ENCODE measurements at places on chromosomes 2 and 18.

DNA sequence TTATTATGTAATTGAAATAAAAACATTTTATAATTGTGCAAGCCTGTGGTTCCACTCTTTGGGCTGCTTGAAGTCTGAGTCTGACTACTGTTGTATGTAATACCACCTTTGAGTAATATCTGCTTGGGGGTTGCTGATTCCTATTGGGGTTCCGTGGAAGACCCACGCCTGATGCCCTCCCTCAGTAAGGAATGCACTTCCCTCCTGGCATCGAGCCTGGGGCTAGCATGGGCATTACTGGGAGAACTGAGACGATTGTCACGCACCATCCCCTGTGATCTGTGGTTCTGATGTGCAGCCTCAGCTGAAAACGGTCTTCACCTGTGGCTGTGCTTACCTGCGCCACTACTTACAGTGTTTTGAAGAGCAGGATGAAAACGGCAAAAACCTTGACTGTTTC, 32.7 kb upstream of the RBM44 start:
- no peak for DNase-seq

- no peak for DNase-seq
Measured at GRCh38 chr18:4450065-4450658, 4.9 kb downstream of the DLGAP1 start.

DNA sequence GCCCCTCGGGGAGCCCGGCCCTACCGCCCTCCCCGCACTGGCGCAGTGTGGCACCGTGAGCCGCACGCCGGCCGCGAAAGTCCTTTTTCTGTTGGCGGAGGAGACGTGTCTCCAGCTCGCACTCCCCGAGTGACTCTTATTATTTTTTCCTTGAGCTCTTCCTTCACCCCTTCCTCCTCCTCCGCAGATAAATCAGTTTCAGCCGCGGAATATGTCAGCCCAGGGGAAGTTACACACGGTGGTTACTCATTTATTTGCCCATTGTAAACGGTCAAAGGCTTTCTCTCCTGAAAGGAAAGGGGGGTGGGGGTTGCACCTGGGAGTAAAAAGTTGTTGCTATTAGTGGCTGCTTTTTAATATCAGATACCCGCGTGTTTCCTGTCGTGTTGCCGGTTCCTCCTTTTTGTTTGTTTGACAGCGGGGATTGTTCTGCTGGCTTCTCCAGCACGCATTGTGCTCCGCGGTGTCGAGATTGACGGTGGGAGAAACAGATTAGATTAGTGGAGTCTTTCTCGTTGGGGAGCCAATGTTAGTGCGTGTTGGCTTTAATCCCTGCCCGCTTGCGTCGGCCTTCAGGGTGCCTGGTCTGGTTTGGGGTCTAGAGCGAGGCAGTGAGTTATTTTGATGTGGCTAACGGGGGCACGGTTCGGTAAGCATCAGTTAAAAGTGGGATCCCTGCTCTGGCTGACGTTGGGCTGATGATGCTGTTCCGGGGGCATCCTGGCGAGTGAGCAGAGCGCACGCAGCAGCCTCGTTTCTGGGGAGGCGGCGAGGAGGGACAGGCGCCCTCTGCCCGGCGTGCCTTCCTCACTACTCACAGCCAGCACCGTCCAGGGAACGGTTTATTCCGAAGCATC, 1.6 kb downstream of the CRIM1 start:
- no peak for DNase-seq

DNA sequence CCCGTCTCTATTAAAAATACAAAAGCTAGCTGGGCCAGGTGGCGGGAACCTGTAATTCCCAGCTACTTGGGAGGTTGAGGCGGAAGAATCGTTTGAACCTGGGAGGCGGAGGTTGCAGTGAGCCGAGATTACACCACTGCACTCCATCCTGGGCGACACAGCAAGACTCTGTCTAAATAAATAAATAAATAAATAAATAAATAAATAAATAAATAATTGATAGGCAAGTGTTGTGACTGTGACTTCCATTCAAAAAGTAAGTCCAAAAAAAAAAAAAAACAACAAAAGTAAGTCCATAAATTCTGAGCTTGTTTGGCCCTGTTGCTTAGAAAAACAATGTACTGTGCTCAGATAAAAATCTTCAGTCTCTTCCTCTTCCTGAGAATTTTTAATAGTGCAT, 2.2 kb downstream of the STON1 start:
- no peak for DNase-seq

DNA sequence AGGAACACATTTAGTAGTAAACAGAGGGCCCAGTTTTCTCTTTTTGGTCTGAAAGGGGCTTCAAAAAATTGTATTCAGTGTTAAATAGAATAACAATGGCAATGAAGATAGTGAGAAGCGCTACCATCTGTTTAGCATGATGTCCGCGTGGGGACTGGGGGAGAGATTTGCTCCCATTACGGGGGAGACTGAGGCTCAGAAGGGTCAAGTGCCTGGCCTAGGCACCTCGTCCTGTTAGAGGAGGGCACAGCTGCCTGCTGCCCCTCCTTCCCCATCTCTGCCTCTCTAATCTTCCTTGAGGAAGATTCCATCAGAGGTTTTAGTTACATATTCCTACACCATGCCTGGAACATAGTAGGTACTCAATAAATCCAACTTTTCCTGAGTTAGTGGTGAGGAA, 10.1 kb upstream of the TMEM185B start:
- no peak for DNase-seq

GRCh38 chr2:200193791-200194190, 112.7 kb upstream of the SPATS2L start:
- no peak for DNase-seq

DNA sequence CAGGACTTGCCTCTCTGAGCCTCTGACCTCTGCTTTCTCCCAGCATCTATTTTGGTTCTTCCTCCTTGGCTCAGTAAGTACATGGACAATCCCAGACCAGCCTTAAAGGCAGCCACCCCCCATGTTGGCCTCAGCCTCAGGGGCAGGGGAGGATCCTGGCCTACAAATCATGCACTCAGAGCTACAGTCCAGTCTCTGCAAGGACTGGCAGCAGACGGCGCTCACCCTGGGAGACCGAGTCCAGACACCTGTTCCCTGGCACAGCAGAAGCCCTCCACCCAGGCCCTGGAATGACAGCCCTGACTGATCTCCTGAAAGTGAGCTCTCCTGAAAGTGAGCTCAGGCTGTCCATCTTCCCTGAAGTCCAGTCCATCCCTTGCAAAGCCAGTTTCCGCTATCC, 25.7 kb upstream of the PTPN4 start:
- no peak for DNase-seq

DNA sequence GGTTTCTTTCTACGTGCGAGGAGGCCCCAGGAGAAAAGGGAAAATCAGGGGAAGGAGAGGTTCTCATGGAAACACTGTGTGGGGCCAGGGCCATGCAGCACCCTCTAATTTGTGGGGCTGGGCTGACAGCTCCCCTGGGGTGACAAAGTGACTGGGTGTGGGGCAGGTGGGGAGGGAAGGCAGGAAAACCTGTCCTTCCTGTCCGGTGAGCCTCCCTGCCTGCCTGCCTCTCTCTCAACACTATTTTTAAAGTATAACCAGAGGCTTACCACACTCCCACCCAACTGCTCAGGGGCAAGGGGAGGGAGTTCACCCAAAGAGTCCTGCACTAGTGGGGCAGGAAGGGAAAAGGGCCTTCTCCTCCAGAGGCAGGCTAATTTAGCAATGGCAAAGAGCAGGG, 10.5 kb upstream of the EPAS1 start:
- no peak for DNase-seq

DNA sequence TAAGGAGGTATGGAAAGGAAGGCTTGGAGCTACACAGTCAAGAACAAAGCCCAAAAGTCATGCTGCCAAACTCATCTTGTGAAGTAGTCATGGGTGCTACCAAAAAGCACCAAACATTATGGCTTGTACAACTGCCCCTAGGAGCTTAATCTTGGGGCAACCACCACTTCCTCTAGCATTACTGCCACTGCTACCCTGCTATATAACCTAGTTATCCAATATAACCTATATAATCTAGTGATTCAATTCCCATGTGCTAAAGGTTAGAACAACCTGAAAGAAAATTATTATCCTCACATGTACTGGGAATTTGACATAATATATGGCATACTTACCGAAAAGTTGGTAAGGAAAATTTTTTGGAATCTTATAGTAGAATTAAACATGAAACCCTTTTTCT, 102.6 kb upstream of the RBBP8 start:
- no peak for DNase-seq

DNA sequence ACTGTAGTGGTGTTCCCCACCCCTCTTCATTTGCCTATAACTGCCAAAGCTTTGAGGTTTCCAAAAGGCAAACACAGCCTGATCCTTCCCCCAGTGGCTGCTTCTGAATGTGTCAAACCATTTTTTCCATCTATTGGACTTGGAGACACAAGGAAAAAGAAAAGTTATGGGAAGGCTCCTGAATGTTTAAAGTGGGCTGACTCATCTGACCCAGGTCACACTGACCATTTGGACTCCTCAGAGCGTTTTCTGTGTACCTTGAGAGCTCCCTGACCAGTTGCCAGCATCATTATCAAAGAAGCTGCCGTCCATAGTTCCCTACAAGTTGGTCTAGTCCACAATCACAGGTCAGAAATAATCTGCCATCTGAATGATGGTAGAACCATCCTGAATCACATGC, 123.4 kb upstream of the COL3A1 start:
- no peak for DNase-seq

GRCh38 chr18:54830260-54830659, 2.0 kb downstream of the RAB27B start:
- no peak for DNase-seq

GRCh38 chr2:68693951-68694350, 40.7 kb upstream of the ARHGAP25 start:
- no peak for DNase-seq

- no peak for DNase-seq
Measured at GRCh38 chr18:64966667-64967066, 784.1 kb upstream of the CDH7 start.

- DNase-seq: no peak
Measured at GRCh38 chr18:27778441-27778840, 398.5 kb downstream of the CDH2 start.

- no peak for DNase-seq
Measured at GRCh38 chr2:122055521-122055931, 300.1 kb downstream of the TSN start.

GRCh38 chr2:6922201-6922656, 5.0 kb downstream of the RNF144A start:
- DNase-seq: no peak

DNA sequence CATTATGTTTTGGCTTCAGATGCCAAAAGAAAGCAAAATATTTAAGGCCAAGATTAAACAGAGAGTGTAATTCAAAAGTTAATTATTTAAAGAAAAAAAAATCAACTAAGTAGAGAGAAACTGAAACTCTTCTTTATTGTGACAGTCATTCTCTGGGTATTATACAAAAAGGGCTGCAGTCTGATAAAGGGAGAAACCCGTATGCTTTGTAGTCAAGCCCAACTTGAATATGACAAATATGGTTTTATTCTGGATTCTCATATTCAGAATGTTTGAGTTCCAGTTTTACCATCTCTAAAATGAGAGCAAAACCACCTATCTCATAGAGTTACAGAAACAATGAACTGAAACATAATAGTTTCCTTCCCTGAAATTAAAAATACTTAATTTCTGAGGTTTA, 8.2 kb downstream of the CDH2 start:
- DNase-seq: no peak

DNA sequence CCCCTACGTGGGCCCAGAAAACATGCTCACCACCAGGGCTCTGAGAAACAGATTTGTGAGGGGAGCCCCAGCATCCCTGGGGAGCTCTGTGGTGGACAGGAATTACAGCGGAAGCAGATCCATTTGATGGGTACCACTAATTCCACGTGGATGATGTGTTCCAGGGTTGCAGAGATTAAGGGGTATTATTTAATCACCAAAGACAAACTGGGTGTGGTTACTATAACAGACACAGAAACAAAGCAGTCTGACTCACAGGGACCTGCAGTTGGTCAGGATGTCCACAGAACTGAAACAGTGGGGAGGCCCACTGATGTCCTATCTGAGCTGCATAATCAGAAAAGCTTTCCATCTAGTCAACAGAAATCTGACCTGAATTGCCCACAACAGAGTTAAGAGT, 65.8 kb downstream of the PSMG2 start:
- no peak for DNase-seq

- no peak for DNase-seq
Measured at GRCh38 chr2:186919296-186919695, 70.3 kb upstream of the ZSWIM2 start.

DNA sequence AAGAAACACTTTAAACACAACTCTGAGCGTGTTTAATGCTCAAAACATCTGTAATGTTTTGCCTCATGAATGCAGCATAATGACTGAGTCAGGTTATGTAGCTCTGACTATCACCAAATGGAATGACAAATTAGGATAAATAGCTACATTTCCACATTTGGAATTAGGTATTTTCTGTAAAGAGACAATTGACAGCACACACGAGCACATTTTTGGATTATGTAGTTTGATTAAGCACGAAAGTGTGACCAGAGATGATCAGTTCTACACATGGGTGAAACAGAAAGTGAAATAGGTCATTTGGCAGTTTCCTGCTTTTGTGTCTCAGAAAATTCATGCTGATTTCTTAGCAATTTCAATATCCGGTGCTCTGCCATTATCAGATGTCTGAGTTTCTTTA, 29.0 kb downstream of the LPIN1 start:
- DNase-seq: no peak

Measured in NCI-H2107 (cell line).